ENCODE measurements at places on chromosomes 5 and 9.

- peak; percentile 51 for DNase-seq
These were observed 269.9 kb upstream of the PAPPA start for GRCh38 chr9:115883467-115884329.

- DNase-seq: no peak
These were observed 14.0 kb downstream of the GRHPR start for GRCh38 chr9:37436540-37436939.

- no peak for DNase-seq
These were observed 146.8 kb upstream of the FBXL17 start for GRCh38 chr5:108528655-108529054.

DNA sequence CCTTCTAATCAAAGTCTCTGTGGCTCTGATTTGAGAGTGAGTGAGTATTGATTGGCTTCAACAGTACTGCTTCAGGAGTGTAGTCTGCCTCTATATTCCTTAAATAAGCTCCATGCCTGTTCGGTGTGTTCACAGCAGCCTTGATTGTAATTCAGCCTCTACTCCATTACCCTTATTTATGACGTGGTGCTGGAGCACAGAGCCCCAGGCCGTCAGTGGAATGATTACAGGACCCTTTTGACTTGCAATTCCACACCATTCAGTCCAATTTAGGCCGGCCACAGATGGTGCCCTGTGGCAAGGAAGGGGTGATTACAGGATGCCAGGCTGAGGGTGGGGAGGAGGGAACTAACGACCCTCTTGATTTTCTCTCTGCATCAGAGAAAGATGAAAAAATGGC lies 110.3 kb downstream of the ASTN2 start:
- DNase-seq: no peak

- DNase-seq: no peak
These were observed 1138.2 kb downstream of the TAF11L14 start for GRCh38 chr5:18772475-18772874.

DNA sequence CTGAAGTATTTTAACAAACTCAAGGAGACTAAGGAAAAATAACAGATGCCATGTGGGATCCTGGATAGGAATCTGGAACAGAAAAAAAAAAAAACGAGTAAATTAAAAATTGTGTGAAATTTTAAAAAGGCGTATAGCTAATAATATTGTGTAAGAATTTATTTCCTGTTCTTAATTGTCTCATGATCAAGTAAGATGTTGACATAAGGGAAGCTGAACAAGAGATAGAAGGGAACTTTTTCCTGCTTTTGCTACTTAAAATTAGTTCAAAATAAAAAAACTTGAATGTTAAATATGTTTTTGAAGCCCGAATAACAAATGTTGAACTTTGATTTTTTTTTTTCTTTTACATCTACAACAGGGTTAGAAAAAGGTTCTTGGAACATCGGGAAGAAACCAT lies 10.5 kb downstream of the SNAPC3 start:
- no peak for DNase-seq

- no peak for DNase-seq
These were observed 19.6 kb downstream of the SIL1 start for GRCh38 chr5:139178589-139178917.

DNA sequence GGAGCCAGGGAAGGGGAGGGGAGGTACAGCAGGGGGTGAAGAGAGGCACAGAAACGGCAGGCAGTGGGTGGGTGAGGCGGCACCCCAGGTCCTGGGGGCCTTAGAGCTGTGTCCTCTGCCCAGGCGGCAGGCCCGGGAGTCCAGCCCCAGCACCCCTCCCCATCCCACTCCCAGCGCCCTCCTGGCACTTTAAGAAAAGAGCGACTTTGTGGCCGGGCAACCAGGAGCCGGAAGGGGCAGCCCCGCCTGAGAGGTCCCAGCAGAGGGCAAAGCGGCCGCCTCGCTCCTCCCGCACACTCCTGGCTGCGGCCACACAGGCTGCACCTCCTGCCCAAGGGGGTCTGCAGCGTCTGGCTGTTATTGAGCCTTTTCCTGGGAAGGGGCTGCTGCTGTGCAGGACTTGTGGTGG lies 42.6 kb downstream of the NACC2 start:
- no peak for DNase-seq

- DNase-seq: no peak
These were observed 40.1 kb downstream of the TRIP13 start for GRCh38 chr5:932628-933250.

GRCh38 chr5:10478436-10478835 lies 36.8 kb downstream of the ROPN1L start:
- no peak for DNase-seq

GRCh38 chr9:36392489-36392888 lies 7.6 kb downstream of the RNF38 start:
- no peak for DNase-seq

DNA sequence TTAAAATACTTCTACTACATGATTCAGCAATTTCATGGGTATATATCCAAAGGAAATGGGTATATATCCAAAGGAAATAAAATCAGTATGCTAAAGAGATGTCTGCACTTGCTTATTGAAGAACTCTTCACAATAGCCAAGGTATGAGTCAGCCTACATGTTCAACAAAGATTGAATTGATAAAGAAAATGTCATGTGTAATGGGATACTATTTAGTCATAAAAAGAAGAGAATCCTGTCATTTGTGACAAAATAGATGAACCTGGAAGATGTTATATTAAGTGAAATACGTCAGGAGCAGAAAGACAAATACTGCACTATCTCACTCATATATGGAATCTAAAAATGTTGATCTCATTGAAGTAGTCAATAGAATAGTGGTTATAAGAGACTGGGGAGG lies 944.5 kb upstream of the CTNND2 start:
- DNase-seq: no peak

GRCh38 chr5:174793684-174794328 lies 69.4 kb downstream of the MSX2 start:
- DNase-seq: peak; percentile 59

DNA sequence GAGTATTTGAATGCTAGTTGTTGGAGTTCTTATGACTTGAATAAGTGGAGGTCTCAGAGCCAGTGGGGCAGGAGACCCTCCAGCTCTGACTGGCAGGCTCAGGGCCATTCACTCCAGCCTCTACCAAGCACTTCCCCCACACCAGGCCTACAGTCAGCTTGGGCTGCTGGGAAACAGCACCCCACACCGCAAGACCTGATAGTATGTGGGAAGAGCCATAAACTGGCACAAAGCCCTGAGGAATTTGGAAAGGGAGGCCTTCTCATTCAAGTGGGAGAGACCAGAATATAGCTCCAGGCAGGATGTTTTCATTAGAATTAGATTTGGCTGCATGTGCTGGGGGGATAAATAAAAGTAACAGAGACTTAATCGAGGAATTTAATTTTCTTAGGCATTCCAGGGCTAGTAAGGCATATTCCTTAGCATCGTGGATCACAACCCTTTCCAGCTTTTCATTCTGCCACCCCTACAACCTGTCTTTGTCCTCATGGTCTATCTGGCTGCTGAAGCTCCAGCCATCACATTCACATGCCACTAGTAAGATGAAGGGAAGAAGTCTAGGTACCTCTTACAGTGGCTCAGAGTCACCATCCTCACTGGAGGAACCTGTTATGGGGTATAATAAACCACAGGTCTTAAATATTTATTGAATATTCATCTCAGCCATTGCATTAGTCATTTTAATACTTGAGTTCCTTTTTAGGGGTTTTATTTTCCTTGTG lies 47.5 kb downstream of the TMOD1 start:
- no peak for DNase-seq

DNA sequence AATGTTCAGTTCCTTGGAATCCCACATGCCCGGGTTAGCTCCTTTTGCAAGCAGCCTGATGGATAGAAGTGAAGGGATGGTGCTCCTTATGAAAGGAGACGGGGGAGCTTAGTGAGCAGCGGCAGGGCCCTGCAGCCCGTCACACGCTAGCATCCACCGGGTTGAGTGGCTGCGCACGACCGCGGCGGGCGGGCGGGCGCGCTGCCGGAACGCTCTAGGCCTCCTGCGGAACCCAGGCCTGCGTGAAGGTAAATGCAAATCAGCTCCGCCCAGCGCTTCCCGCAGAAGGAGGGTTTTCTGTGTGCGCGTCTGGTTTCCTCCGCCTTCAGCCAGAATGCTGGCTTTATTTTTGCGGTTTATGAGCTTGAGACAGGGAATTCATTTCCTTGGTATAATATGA lies 19.8 kb downstream of the IL12B start:
- DNase-seq: peak; percentile 21

- DNase-seq: no peak
These were observed 67.6 kb downstream of the HMCN2 start for GRCh38 chr9:130333041-130333711.

GRCh38 chr5:140549237-140550144 lies 2.0 kb downstream of the EIF4EBP3 start:
- DNase-seq: peak; percentile 17

GRCh38 chr5:167261309-167262100 lies 1029.9 kb upstream of the WWC1 start:
- no peak for DNase-seq

DNA sequence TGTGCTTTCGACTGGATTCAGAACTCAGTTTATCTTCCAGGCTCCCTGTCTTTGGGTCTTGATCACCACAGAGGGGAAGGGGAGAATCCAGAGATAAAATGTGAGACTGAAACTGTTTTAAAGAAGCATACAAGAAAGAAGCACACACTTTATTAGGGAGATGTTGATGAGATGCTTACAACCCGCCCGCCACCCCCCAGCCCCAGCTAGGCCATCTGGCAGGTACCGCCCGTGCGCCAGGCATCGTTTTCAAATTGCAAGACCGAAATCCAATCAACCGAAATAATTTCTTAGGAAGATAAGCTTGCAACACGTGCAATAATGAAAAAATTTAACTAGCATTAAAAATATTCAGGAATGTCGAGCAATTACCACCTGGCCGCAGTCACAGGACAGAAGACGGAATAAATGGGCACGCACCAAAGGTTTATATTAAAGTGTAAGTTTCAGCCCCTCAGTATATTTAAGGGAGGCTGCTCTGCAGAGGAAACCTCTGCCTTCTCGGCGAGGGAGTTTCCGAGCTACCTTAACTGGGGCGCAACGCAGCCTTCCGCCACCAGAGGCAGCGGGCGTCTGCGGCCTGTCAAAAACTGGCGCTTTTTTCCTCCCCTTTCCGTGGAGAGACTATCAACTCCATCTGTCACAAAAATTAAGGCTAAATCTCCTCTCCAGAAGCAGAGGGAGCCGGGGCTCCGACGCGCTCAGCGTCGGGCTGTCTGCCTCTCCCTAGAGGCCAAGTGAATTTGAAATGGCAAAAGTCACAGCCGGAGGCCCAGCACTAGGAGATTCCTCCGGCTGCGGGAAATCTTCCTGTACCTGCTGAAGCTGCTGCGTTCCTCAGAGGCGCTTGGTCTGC lies 996 bp upstream of the GAS1 start:
- peak; percentile 27 for DNase-seq

DNA sequence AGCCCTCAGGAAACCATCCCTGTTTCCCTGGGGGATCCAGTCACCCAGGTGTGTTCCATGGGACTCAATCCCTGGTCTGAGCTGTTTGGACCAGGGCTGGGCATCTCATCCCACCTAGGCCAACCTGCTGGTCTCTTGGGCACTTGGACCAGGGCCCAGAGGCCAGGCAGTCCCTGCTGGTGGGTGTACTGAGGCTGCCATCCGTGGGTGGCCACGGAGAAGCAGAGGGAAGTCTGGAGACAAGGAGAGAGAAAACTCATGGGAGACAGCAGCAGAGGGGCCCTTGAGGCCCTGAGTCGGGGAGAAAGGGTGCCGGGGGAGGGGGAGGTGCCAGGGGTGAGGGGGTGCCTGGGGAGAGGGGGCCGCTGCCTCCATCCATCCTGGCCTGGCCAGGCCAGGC lies 247.8 kb downstream of the PBX3 start:
- no peak for DNase-seq

GRCh38 chr9:68895741-68896478 lies 118.0 kb downstream of the PRKACG start:
- no peak for DNase-seq

- peak; percentile 69 for DNase-seq
These were observed 408.3 kb upstream of the RGMB start for GRCh38 chr5:98365126-98365525.

DNA sequence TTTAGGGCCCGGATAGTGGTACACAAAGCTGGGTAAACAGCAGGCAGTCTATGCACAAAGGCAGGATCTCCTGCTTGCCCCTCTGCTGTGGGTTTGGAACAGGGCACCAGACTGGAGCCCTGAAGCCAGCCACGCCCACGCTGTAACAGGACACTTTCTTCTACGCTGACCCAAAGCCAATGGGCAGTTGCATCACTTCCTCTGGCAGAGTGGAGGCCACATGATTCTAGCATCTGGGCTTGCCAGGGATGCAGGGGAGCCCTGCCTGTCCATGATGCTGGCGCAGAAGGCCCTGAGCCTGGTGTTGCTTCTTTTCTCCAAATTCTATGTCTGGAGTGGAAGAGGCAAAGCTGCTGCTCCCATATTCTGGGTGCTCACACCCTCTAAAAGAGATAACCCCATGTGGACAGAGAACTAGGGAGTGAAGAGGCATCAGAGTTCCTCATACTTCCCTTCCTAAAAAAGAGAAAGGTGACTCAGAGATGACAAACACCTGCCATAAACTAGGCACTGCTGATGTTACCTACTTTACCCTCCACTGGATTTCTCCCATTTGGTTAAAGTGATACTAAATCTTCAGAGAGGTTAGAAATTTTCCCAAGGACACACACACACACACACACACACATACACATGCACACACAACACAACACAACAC lies 260.3 kb upstream of the KLF4 start:
- DNase-seq: no peak

- no peak for DNase-seq
These were observed 215.1 kb upstream of the RFX3 start for GRCh38 chr9:3740690-3741419.

- no peak for DNase-seq
These were observed 6.3 kb downstream of the RCL1 start for GRCh38 chr9:4799033-4799430.

DNA sequence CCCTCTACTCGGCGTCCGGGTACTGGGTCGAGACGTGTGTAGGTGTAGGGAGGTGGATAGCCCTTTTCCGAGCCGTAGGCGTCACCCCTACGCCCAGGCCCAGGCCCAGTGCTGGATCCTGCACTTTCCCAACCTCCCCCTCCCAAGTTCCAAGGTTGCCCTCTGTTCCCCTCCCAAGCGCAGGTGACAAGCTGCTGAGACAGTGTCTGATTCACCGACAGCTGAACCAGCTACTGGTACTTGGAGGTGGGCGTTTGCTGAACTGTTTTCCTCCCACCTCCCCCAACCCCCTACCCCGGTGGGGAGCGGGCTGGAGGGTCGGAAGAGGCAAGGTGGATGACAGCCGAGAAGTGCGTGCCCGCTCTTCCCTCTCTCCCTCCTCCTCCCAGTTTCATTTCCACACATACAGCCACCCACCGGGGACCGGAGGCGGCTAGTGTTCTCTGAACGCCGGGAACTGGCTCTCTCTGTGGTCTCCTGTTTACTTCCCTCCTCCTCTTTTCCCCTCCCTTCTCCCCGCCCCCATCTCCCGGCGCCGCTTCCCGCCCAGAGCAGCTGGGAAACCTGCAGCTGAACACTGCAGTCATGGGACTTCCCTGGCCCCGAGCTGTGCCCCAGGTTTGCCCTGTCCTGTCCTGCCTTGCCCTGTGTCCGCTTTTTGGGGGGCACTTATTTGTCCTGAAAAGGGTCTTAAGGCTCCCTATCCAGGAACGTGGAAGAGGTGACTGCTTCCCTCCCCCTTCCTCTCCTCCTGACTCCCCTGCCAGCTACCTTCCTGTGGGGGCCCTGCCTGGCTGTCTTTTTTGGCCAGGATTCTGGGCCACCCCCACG lies 6.2 kb upstream of the KLF9 start:
- peak; percentile 88 for DNase-seq

Measured in NCI-H345 (cell line).